ENCODE measurements at places on chromosomes 2 and 18. TPM values are rescaled to one million over a fixed set of nuclear protein-coding genes. Genes with fewer than 3 reads are reported as not detected.

DNA sequence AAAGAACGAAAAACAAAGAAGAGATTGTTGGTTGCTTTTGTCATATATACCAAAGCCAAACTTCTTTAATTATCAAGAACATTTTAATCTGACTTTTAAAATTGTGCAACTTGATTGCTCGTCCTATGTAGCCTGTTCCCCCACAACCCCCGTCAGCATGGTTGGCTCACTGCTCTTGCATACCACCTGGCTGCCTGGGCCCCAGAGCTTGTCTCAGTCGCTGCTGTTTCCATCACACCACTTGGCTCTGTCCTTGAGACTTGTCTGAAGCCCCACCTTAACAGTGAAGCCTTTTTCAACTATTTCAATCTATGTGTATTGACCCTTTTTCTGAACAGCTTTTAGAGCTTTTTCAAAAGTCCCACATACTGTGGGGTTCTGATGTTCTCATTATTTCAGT, 270.8 kb downstream of the ZNF407 start:
- no peak for DNase-seq

The PTH2R gene
- under 0.01 TPM for total RNA-seq

GRCh38 chr2:106664669-106665068, 177.5 kb downstream of the CD8B2 start:
- DNase-seq, result no peak

GRCh38 chr2:110869472-110870446, 137.4 kb downstream of the ACOXL start:
- no peak for DNase-seq

GRCh38 chr2:47345590-47345924, 57.4 kb upstream of the MSH2 start:
- DNase-seq, result no peak

The ATP8B1 gene
- 18.2 TPM for total RNA-seq

GRCh38 chr2:96470636-96471035, 34.5 kb downstream of the NEURL3 start:
- no peak for DNase-seq

GRCh38 chr2:5539282-5540165, 152.7 kb upstream of the SOX11 start:
- DNase-seq, result no peak

DNA sequence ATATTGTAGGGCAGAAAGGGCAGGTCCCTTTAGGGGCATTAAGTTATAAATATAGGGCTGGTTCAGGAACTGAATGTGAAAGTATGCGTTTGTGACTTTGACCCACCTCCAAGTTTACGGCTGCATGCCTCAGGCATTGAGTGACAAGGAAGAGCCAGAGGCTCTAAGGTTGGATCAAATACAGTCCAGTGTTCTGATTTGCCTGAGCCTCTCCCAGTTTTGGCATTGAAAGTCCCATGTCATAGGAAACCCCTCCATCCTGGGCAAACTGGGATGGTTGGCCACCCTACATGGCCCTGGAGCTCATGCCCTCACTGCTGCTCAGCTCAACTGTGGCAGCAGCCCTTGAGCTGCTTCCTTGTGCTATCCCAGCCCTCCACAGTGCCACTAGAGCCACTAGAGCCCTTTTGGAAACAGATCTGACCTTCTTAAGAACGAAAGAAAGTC, 29.9 kb downstream of the HK2 start:
- DNase-seq, result no peak

DNA sequence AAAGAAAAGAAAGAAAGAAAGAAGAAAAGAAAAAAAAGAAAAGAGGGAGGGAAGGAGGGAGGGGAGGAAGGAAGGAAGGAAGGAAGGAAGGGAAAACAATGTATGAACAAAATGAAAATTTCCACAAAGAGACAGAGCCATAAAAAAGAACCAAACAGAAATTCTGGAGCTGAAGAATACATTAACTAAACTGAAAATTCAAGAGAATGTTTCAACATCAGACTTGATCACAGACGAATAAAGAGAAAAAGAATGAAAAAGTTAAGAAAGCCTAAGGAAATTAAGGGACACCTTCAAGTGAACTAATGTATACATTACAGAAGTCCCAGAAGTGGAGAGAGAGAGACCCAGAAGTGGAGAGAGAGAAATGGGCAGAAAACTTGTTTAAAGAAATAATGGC, 60.9 kb upstream of the RAB6C start:
- no peak for DNase-seq

DNA sequence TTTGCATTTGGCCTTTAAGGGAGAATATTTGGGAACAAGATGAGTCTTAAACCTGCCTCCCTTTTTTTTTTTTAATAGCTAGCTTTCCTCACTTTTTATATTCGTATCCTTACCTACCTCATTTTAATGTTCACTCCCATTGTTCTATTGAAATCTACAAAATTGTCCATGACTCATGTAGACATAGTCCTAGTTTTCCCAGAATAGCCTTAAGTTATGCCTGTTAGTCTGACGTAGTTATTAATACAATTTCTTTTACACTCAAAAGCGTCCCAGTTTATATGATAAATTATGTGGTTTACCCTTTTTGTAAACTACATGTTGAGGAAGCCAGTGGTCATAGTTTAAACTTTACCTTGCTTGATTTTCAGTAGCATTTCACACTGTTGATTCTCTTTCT, 73.4 kb downstream of the UBR3 start:
- no peak for DNase-seq

The PSMA8 gene
- total RNA-seq, result not detected

DNA sequence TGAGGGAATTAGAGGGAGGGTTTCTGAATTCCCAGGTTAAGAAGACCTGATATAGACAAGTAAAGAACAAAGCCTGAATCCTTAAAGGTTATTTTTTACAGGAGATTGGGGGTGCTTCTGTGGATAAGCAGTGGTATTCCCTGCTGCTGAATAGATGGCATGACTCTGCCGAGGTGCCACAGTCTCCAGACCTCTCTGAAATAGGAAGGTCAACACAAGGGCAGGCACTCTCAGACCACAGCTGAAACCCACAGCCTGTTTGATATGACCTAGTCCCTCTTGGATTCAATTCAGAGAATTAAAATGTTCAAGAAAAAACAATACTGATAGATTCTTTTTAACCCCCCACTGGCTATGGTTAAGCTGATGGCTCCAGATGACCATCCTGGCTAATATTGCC, 259.3 kb downstream of the PTGR3 start:
- DNase-seq, result no peak

The IGFBP5 gene
- 0.64 TPM for total RNA-seq

DNA sequence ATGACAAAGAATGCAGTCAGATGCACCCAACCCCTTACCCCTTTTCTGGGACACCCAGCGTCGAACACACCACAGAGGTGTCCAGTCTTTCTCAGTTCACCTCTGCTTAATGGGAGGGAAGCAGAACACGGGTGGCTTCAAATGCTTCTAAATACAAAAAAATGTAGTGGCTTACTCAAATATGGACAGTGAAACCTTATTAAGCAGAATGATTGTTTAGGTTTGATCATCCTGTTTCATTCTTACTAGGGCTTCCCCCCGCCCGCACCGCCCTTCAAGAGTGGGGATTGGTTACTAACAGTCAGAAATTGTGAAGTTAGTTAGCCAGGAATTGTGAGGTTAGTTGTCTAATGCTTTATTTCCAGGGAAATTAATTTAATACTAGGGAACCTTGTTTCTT, 21.6 kb downstream of the ATG16L1 start:
- DNase-seq, result no peak

The BOLL gene
- not detected for total RNA-seq

DNA sequence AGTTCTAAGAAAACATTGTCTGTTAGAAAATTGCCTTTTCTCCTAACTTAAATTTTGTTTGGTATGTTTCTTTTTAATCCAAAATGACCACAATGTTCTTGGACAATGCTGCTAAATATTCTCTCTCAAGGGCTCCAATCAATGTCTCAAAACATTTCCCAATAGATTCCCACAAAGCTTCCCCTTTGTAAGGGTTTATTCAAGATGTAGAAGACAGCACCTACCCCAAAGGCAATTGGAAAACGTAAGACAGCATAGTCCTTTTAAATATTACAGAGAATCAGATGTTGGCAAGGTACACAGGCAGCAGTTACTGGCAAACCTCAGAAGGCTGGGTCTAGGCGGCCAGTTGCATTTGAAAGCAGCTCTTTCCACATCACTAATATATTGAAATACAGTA, 18.3 kb upstream of the RIF1 start:
- no peak for DNase-seq

DNA sequence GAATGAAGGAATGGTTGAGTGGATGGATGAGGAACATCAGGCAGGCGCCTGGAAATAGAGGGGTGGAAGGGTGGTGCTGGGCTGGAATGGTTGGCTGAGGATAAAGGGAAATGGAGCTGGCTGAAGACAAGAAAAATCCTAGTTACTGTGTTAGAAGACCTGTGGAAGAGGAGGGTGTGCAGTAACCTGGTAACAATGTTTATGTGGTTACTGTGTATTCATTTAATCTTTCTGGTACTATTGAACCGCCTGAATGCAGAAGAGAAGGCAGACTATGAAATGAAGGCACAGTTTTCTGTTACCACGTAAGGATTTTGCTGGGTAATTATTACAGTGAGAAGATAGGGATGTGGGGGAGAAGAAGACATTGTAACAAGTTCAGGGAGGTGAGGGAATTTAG, 110.3 kb upstream of the MGAT5 start:
- DNase-seq, result no peak

GRCh38 chr18:59358414-59358711, 702 bp downstream of the LMAN1 start:
- peak; percentile 84 for DNase-seq

DNA sequence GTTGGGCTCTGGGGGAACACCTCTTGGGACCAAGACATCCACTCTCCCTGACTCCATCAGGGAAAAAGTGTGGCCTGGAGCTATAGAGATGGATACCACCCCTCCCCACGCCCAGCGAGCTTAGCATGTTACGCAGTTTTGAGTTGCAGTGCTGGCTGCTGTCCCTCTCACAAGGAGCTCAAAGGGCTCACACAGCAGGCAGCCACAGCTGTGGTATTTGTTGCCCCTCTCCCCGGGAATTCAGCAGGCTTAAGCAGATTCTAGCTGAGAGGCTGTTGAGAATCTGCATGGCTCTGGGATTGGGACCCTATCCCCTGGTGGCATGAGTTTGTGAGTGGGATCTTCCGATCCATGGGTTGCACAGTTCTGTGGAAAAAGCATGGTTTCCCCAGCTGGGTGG, 673.1 kb upstream of the FSHR start:
- no peak for DNase-seq

The RBKS gene
- 0.90 TPM for total RNA-seq

- DNase-seq, result peak; percentile 13
These were observed at the start of gene DSG2 for GRCh38 chr18:31497836-31498573. TSS of gene DSG2 (plus strand) at chr18:31498177. CDS start at chr18:31498252, 75 bp downstream.

The ANKRD29 gene
- total RNA-seq, result 2.0 TPM

Measured in dermis microvascular lymphatic vessel endothelial cell (primary cell).